NCI-H1105 treated with DMSO at 0.1 percent for 48 hours (cell line): ENCODE measurements at places on chromosomes 5 and 9.

- no peak for DNase-seq
Measured at GRCh38 chr9:83043597-83043996, 19.3 kb downstream of the RASEF start.

- no peak for DNase-seq
Measured at GRCh38 chr5:17258431-17258830, 41.0 kb downstream of the BASP1 start.

DNA sequence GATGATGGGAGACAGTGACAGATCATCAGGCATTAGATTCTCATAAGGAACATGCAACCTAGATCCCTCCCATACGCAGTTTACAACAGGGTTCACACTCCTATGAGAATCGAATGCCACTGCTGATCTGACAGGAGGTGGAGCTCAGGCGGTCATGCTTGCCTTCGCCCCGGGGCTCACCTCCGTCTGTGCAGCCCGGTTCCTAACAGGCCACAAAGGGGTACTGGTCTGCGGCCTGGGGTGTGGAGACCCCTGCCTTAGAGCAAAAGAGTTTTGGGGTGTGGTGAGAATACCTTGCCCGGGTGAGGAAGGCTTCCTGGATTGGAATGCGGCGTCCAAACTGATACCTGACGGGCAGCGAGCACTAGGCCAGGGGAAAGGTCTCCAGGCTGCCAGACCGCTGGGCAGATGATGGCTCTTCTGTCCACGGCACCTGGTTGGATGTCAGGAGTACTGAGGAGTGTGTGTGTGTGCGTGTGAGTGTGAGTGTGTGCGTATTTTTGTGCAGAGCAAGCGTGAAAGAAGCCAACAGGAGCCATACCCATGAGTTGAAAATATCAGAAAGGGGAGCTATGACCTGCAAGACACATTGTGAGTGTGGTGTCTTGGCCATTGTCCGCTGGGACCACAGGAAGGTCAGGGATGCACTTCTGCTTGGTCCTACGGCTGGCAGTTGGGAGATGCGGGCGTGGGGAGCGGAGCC lies 55.4 kb downstream of the ACER2 start:
- no peak for DNase-seq

DNA sequence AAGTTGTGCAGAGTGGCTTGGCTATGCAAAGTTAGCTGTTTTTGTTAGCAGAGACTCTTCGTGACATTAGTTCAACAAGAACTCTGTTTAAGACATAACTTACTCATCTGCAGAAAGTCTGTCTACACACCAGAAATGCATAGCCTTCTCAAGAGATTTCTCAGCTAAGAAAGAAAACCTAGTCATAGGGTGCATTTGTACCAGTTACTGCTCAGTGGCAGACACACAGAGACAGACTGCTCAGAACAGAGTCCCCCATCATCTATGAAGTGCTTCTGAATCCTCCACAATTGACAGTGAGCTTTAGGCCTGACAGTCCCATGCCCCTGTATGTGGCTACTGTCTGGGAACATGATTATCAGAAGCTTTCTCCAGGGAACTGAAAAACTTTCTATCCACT lies 56.1 kb upstream of the IFNK start:
- no peak for DNase-seq
